Amniotic epithelial cell (primary cell): ENCODE measurements at places on chromosomes 12 and 14.

DNA sequence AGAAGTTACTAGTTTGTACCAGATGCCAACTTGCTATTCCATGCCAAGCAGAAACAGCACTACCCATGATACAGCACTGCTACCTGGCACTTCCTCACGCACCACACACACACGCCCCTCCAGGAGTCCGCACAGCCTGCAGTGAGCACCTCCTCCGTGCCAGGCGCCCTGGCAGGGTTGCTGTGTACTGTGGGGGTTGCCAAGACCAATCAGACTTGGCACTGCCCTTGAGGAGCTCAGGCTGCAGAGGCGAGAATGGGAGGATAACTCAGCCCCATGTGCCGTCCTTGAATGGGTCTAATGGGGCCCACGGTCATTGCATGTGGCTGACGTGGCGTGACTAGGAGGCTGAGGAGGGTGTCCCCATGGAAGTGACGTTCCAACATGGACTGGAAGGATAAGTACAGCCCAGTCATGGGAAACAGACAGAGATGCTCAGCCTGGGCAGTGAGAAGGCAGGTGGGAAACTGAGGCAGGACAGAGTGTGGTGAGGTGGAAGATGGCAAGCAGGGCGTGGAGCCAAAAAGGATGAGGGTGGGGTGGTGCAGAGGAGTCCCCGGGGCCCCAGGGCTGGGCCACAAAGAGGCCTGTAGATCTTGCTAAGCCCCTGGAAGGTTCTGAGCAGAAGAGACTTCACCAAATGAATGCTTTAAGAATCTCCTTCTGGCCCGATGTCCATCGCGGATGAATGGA lies 65.3 kb upstream of the C14orf180 start:
- DNase-seq = no peak

- DNase-seq = peak; percentile 16
These were observed 61.6 kb downstream of the SERPINA3 start for GRCh38 chr14:94673781-94674231.

DNA sequence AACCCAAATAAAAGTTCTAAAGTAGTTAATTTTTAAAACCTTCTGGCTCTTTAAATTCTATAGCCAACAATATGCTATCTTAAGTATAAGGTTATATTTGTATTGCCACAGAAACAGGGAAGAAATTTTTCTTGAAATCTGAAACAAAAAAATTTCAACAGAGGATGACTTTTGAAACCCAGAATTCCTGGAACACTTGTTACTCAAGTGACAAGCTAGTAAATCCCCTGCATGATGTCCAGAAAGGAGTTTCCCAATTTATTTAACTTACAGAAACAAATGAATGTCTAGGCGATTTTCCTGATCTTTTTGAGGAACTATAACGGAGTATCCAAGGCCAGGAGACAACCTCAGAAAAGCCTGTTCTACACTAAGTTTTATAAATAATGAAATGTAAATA lies 69.6 kb downstream of the SLC41A2 start:
- no peak for DNase-seq

GRCh38 chr14:38083039-38083438 lies 124.7 kb upstream of the SSTR1 start:
- no peak for DNase-seq

DNA sequence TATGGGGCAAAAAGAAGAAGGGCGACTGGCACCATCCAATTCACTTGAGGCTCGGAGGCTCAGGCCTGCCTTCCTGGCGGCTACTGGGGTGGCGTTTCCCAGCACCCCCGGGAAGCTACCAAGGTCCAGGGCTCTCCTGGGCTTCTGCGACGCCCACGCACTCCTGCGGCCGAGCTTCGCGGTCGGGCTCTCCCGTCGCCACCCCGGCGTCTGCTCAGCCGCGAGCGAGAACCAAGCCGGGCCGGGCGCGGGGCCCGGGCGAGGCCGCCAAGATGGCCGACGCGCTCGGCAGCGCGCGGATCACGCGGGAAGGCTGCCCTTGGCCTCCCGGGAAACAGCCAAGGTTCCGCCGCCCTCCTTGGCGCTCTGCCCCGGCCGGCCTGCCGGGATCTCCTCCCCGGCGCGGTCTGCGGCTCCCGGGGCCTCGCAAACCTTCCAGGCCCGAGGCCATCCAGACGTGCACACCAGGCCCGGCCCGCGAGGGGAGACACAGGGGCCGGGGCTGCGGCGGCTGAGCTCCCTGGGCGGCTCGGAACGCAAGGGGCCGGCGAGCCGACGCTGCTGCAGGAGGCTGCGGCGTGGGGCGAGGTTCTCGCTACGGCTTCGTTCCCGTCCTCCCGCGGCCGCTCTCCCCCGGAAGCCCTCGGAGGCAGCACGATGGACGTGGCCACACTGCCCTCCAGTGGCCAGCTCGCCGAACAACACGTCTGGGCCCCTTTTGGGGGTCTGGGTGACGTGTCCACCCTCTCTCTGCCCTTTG lies 23.5 kb upstream of the ZFP36L1 start:
- DNase-seq = peak; percentile 85

- DNase-seq = peak; percentile 53
These were observed 52.3 kb upstream of the TMEM263 start for GRCh38 chr12:106903241-106903945.

DNA sequence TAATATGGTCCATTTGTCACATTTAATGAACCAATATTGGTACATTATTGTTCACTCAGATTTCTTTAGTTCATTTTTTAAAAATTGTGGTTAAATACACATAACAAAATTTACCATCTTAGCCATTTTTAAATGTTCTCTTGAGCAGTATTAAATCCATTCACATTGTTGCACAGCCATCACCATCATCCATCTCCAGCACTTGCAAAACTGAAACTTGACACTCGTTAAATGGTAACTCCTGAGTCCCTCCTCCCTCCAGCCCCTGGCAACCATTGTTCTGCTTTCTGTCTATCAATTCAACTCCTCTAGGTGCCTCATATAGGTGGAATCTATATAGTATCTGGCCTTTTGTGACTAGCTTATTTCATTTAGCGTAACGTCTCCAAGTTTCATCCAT lies 86.4 kb downstream of the ACACB start:
- peak; percentile 21 for DNase-seq

DNA sequence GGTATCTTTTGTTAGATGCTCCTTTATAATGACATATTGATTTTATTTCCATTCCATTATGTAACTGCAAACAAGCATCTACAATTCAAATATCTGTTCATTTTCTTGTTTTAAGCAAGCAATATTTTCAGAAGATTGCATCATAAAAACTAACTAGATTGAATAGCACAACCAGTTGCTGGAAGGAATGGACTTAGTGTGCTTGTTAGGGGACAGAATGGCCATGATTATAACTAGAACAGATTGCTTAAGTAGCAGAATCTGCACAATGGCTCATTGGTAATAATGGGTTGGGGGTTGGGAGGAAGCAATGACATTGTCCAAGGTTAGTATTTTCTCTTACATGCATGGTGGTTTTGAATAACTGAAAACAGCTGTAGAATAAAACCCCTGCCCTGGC lies 939.5 kb downstream of the SLC16A7 start:
- DNase-seq = no peak

DNA sequence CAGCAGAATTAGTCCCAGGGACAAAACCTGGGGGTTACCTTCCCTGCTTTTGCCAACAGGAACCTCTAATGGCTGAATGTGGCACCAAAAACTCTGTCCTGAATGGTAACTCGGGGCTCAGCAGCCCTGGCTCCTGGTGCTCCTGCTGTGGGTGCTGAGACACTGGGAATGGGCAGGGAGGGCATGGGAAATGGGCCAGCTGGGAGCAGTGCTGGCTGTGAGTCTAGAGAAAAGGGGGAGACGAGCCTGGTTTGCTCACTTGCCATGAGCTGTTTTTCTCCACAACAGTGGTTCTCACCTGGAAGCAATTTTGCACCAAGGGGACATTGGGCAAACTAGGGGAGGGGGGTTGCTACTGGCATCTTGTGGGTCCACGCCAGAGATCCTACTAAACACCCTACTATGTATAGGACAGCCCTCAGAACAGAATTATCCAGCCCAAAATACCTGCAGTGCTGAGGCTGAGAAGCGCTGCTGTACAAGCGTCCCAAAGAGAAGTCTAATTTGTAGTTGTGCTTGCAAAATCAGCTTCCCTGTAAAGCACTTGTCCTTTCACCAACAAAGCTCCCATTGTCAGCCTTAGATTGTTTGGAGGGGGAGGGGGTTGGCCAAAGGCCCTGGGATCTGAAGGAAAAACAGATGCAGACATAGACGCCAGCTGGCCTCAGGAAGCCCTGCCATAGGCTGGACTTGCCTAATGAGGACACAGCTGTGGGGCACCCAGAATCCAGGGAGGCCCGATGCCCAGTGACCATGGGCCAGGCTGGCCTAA lies 3.6 kb downstream of the LRRC74A start:
- no peak for DNase-seq

DNA sequence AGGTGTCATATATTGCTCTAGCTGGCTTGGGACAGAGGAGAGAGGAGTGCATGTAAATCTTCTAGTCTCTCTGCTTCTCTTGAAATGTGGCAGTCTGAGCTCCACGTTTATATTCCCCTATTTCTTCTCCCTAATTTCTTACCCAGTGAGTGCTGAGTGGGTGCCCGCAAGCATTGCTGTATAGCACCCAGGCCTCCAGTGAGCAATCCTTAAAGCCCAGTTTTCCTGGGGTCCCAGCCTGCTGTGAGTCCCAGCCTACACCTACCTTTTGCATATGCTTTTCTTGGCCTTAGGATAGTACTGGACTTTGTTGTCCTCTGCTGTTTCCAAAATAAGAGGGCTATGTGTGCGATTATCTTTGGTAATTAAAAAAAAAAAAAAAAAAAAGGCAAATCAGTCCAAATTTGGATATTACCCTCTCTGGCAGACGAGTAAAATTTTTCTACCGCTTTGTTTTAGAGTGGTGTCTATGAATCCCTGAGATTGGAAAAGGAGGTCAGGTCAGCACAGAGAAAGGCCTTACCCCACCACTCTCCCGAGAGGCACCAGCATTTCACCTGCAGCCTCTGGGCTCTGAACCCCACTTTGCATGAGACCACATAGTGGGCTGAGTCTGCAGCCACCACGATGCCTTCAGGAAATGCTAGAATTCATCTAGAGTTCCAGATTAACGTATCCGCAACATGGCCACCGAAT lies 1.1 kb downstream of the MGST1 start:
- DNase-seq = no peak

- DNase-seq = no peak
These were observed 41.9 kb downstream of the SLC38A4 start for GRCh38 chr12:46783871-46784270.

- no peak for DNase-seq
These were observed 52.5 kb upstream of the RBM19 start for GRCh38 chr12:114018669-114019068.

DNA sequence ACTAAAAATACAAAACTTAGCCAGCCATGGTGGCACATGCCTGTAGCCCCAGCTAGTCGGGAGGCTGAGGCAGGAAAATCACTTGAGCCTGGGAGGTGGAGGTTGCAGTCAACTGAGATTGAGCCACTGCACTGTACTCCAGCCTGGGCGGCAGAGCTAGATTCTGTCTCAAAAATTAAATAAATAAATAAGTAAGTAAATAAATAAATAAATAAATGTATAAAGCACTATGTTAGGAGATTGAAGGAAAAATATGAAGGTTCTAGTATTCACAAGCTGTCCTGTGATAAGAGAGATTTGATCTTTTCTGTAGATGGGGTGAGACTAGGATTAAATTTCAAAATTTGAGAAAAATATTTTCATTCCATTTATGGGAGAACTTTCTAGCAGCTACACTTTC lies 5.7 kb downstream of the DNAJC22 start:
- DNase-seq = no peak

- no peak for DNase-seq
These were observed 105.8 kb downstream of the C12orf50 start for GRCh38 chr12:87923361-87923760.

DNA sequence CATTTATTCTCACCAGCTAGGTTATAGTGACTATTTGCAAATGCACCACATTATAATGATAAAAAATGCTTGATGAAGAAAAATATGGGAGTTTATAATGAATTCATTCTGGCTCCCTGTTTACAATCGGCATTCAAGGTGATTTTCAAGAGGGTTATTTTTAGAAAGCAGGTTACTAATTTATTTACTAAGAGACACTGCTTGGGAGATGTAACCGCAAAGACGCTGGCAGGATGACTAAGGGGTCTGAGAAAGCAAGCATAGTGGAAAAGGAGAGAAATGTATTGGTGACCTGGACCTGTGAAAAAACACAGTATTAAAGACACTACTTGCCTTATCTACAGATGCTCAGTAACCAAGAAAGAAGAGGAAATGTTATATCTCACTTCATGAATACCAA lies 13.3 kb upstream of the PITPNM2 start:
- DNase-seq = peak; percentile 61

GRCh38 chr14:68667313-68667791 lies 125.5 kb downstream of the ZFP36L1 start:
- DNase-seq = peak; percentile 95

DNA sequence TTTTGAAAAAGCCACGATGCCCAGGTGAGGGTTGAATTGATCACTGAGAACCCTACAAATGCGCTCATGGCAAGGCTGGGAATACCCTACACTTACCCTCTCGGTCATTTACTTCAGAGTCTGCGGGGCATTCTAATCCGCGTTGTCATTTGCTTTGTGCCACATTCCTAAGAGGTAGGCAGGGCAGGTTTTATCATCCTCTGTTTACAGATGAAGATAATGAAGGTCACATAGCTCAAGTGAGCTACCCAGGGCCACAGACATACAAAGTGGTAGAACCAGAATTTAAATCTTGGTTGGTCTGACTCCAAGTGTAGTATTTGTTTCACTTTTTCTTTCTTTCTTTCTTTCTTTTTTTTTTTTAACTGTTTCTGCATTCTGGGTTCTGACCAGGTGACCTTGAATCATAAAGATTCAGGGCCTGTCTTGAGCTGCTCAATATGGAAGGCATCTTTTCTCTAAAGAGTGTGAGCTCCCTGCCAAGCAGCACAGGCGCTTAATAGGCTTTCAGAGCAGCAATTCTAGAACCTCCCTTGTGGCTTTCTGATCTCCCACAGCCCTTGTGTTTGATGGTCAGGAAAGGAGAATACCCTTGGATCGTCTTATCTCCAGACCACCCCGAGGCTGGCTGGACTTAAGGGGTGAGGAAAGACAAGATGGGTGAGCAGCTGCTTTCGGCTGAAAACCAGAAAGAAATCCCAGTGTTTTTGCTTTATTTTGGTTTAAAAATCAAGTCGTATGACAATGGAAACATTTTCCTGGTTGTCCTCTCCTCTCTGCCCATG lies 662 bp upstream of the BATF start:
- DNase-seq = peak; percentile 9
